ENCODE measurements at places on chromosomes 7 and 10.

DNA sequence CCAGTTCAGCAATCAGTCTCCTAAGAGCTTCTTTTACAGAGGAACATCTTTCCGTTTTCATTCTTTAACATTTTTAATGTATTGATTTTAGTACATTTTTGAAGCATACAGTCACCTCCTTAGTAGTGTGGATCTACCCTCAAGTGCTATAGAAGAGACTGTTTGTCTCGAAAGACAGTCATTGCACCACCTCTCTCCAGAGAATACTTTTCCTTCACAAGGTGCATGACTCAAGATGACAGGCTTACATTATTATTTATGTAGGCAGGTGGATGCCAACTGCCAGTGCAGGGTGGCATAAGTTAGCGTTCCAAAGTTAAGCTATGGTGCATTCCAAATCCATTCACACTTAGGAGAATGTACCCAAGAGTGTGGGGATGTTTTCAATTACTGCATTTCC is 71.8 kb downstream of the ZEB1 start:
- DNase-seq, result no peak

GRCh38 chr10:24459836-24460235 is 250.9 kb downstream of the KIAA1217 start:
- no peak for DNase-seq

GRCh38 chr7:151449990-151450389 is 10.0 kb upstream of the CRYGN start:
- DNase-seq, result no peak

DNA sequence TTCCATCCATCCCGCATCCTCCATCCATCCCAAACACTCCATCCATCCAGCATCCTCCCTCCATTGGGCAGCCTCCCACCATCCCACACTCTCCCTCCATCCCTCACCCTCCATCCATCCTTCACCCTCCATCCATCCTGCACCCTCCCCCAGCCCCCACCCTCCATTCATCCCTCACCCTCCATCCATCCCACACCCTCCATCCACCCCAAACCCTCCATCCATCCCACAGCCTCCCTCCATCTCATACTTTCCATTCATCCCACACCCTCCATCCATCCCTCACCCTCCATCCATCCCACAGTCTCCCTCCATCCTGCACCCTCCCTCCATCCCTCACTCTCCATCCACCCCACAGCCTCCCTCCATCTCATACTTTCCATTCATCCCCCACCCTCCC is 60.4 kb downstream of the FOXI2 start:
- DNase-seq, result no peak

DNA sequence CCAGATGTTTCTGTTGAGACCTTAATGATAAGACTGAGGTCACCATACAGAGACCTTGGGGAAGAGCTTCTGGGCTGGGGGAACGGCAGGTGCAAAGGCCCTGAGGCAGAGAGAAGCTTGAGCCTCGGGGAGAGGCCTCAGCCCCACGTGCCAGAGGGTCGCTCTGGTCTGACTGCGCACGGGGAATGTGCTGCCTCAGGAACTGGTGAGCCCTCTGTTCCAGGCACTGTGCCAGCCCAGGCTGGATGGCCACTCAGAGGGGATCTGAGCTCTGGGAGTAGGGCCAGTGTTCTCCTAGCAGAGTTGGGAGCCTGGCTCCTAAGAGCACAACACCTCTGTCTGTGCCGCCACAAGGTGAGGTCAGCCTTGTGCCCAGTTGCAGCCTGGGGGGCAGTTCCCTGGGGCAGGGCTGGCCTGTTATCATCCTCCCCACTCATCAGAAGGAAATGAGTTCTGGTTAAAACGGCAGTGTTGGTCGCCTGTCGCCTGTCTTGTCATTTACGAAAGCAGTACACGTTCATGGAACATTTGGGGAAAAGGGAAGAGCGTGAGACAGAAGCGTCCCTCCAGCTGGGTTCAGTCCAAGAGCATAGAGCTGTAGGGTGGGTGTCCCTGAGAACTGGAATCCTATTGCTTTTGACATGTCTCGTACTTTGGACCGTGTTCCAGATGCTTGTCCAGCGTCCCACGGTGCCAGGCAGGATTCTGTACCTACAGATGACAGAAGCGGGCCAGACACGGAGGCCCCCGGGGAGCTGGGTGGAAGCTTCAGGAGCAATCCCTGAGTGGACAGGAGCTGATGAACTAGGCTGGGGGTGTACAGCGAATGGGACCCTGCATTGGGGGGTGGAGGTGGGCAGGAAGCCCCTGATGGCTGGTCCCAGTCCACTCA is 4.3 kb downstream of the TTYH3 start:
- no peak for DNase-seq

DNA sequence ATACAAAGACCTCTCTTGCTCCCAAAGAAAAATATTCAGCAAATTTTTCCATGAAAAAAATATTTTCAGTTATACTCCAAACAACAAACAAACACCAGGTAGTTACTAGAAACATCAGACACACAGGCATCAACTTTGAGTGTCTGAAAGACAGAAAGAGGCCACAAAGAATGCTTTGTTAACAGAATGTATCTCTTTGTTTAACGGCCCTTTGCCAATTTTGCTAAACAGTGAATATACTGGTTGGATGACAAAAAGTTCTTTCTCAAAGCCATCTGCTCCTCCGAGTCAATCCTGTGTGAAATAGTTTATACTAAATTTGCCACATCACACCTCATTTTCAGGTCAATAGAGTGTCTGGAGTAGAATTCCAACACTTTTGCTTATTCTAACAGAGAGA is 216.7 kb upstream of the PHF14 start:
- DNase-seq, result no peak

- no peak for DNase-seq
Measured at GRCh38 chr10:110337906-110338305, 33.2 kb upstream of the SMNDC1 start.

DNA sequence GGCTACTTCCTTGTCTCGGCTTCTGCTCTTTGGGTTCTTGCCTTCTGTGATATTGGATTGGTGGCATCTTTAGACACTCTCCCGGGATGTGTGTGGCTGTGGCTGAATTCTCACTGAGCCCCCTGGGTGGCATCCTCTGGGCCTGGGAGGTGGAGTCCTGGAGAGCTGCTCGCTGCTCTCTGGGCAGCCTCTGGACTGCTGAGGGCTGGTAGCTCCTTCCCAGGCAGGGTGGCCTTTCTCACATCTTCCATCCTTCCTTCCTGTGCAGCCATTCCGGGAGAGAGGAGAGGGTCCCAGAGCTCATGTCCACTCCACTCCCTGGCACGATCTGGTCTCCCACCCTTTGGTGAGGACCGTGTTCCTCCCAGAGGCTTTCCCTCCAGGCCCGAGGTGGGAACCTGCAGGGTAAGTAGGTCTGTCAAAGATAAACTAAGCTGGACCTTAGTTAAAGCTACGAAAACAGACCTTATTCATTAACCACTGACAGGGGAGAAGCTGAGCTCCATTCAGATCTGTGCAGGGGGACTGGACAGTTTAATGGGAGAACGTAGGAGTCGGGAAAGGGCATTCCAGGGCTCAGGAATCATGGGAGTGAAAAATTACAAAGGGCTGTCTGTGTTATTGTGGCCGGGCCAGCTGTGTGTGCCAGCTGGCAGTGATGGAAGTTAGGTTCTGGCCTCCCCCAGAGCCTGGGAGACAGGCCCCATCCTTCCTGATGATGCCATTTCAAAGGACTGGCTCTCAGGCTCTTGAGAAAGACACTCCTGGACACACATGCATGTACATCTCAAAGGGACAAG is 8.7 kb downstream of the ATP6V0E2 start:
- no peak for DNase-seq

DNA sequence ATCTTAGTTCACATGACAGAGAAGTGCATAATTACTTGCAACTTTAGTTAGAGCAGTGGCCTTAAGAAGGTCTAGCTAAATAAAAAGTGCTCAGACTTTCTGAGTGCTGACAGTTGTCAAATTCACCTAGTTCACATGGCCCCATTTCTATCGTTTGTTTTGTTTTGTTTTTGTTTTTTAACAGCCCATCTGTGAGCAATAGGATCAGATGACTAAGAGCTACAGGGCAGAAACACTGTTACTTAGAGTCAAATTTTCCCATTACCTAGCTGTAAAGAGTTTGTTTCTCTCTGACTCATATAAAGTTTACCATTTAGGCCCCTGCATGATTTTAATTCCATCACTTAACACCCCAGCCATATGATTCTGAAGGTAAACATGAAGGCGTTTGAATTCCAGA is 18.8 kb downstream of the CAV1 start:
- no peak for DNase-seq

All from GDM1 (cell line).